Calu3 (cell line): ENCODE measurements at places on chromosomes 7 and 10. TPM values are rescaled to one million over a fixed set of nuclear protein-coding genes. Genes with fewer than 3 reads are reported as not detected.

DNA sequence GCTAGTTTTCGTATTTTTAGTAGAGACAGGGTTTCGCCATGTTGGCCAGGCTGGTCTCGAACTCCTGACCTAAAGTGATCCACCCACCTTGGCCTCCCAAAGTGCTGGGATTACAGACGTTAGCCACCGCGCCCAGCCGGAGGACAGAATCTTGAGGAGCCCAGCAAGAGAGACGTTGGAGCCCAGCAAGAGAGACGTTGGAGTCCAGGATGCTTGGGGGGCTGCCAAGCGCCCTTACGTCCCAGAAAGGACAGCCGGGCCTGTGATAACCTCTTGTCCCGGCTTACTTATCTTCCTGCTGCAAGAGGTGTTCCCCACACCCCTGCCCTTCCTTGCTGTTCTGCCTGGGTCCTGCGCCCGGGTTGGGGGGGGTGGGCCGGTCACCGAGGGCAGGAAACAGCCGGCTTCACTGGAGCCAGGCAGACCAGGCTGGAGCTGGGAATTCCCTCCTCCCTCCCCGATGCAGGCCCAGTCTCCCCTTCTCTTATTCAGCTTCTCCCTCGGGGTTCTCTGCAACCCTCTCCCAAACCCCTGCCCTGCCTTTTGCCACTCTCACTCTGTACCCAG lies 1.9 kb upstream of the EPHB4 start:
- no peak for DNase-seq

DNA sequence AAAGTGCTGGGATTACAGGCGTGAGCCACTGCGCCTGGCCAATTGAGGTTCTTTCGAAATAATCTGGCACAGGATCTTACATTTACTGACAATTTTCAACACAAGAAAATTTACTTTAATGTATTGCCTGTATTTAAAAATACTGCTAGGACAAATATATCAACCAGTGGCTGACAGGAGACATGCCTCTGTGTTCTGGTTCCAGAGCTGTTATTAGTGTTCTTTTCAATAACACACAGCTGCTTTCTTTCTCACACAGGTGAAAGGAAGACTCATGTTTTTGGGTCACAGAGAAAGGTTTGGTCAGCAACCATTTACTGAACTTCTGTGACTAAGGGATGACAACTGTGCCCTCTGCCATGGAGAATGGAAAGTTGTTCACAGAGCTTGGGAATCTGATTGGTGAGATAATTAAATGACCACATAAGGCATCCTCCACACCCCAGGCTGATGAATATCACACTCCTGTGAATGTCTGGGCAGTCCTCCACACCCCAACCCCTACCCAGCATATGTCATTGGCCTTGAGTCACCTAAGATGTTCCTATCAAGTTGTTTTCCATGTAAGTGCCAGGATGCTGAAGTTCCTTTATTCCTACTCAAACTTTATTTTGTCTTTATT lies 180.1 kb downstream of the RAPGEF5 start:
- no peak for DNase-seq

CPA2 gene
- total RNA-seq = not detected in 2 replicates

GRM3 gene
- not detected in 2 replicates for total RNA-seq

AKR1C2 gene
- total RNA-seq = 10.6 and 13.2 TPM in 2 replicates

GRCh38 chr10:13502380-13502779 lies 26.4 kb downstream of the BEND7 start:
- DNase-seq = no peak

DNA sequence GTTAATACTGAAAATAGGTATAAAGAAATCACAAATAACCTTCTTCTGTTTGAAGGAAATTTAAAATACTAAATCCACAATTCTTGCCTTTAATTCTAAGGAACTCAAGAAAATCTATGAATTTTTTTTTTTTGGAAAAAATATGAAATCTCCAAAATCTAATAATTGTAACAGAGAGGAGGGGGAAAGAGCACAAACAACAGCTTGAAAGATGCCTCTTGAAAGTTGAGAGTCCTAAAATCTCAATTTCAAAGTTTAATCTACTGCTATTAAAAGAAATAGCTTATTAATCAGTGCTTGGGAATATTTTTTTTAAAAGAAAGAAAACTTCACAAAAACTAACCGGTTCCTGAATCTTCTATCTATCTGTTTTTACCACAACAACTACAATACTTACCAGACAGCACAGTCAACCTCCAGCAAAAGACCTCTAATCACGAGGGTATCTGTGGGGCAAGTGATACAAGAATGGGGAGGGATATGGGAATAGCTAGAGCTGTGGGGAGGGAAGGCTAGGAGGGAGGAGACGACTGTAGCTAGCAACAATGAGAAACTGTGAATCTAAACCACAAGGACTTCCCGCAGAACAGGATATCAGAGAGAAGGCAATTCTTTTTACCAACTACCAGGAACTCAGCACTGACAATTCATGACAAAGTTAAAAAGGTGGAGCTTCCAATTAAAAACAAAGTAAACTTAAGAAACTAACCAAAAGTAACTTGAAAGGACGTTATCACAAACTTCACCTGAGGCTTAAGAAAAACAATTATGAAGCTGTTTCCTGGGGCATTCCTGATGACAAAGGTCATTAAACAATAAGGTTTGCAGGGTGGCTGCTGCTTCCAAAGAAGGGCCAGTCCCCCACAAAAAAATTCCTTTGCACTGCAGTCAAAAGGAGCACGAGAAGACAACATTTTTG lies at the start of gene USP54:
USP54 (minus strand) TSS at position 462 of the 919 bp plus-strand sequence. CDS start 15,684 bp downstream, outside the sequence.
- peak; percentile 53 for DNase-seq

KCNIP2 gene
- total RNA-seq = 3.3 and 4.8 TPM in 2 replicates

DNA sequence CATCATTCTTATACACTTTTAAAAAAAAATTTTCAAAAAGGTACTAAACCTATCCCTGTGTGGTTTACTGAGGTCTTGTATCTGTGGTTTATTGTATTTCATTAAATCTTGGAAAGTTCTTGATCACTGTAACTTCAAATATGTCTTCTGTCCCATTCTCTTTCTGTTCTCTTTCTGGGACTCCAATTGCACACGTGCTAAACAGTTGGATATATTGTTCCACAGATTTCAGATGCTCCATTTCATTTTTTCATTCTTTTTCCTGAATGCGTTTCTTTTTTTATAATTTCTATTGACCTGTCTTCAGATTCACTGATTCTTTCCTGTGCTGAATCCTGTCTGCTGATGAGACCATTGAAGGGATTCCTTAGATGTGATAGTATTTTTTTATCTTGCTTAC lies 4.6 kb upstream of the KLF6 start:
- no peak for DNase-seq

FRMPD2 gene
- total RNA-seq = 1.9 and 2.0 TPM in 2 replicates

GRCh38 chr7:156119771-156120170 lies 307.5 kb upstream of the SHH start:
- no peak for DNase-seq

DNA sequence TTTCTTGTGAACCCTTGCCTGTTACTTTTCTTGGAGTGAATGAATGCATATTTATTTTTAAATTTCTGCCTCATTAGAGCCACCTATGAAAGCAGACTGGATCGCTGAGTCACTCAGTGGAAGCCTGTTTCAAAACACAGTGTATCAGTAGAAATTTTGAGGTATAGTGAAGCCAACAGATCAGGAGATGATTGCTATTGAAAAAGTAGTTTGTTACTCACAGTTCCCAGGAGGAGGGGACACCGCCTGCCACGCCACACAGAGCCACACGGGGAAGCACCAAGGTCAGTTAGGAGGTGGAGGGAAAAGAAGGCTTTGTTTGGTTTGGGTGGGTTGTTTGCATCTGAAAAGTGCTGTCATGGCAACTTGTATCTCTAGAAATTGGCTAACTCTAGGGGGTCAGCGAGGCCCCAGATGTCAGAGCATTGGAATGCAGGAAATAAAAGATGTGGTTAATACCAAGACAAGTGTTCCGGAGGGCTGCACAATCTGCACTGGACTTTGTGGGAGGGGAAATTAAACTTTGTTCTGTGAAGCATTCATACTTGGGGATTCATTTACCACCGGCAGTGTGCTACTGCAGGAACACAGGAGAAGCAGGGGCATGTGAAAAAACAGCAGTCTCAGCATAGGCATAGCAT lies 106.4 kb upstream of the SDK1 start:
- peak; percentile 95 for DNase-seq

GRCh38 chr10:14008740-14009080 lies 322.0 kb downstream of the FRMD4A start:
- DNase-seq = no peak

DPY19L1 gene
- total RNA-seq = 88.1 and 90.4 TPM in 2 replicates

DNA sequence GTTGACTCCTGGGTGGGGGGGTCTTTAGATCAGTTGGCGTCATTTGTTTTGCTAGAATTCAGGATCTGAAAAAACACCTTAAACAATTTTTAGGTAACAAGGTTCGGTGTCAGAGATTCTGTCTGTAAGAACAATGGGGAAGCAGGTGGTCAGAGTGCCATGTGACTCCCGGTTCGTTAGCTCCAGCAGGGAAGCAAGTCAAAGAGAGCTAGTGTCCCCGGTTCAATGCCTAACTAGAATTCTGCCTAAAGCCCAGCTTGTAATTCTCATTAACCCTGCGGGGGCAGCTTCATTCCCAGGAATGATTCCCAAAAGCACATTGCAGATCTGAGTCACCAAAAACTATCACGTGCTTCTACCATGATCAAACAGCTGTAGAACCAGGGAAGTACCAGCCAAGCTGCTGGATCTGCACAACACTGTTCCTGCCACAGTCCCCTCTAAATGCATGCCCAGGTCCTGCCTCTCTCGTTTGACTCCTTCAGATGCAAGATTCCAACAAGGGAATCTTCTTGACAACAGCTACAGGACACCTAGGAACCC lies 664.3 kb upstream of the CELF2 start:
- DNase-seq = no peak

GRCh38 chr10:17808971-17809841 lies at the start of gene MRC1:
Gene MRC1, plus strand, starts transcription at chr10:17809348. Its CDS starts 118 bp downstream, at chr10:17809466.
- no peak for DNase-seq

LMOD2 gene
- total RNA-seq = not detected in 2 replicates

DNA sequence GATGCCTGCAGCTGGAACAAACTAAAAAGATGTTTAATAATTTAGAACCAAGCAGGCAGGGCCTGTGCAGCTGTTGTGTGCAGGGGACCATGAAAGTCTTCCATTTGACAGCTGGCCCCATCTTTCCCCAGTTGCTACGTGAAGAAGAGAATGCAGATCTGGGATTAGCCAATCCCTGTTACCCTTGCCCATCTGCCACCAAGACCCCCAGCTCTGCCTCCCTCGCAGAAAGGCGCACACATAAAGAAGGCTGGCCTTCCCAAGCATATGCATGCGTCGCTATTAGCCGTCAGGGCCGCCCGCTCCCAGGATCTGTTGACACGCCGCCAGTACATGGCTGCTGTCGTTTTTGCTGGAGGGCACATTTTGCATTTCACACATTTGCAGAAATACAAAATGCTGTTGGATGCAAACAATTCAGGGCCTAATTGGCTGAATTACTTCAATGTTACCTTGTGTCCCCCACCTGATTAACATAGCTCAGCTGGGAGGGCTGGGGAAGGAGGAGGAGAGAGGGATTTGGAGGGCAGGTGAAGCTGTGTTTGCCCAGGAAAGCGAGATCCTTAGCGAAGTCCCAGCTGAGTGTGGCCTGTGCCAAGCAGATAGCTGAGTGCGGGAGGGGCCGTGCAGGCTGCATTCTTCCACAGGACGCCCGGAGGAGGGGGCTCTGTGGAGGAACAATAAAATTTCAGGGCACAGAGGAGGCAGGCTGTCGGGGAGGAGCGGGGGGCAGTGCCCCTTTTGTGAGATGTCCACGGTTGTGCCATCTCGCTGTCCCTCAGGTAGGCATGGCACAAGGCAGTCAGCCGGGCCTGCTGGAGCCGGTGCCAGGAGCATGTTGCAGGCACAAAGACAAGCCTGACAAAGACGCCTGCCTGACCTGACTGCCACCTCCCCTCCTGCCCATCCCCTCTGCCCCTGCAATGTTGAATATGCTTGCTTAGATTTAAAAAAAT lies 443.0 kb upstream of the MKI67 start:
- DNase-seq = no peak

DNA sequence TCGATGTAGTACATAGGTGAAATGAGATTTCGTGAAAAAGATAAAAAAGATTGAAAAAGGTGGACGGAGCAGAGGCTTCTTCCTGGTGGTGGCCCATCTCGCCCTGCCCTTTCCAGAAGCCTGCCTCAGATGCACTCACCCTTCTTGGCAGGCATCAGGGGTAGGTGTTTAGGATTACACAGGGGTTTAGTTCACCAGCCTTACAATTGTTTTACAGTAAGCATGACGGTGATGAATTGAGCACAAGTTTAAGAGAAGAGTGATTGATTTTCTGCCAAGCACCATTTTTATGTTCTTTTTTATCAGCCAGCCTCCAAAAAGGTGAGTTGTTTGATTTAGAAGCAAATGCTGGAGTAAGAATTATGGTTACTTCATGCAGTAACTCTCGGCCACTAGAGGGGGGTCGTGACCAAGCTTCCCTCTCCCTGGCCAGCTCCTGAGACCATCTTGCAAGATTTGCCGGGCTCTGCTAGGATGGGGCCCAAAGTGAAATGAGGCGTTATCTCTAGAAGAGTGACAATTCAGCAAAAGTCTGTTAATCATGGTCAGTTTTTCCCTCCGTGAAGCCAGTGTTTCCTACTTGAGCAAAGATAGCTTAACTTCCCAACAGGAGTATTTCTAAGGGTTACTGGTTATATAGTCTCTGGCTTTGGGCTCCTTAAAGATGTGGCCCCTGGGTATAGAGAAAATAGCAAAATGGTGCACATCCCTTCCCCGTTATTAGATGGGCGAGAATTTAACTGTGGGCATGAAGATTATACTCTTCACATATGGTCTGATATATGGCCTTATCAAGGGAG lies 228.8 kb downstream of the BMPER start:
- peak; percentile 85 for DNase-seq

DNA sequence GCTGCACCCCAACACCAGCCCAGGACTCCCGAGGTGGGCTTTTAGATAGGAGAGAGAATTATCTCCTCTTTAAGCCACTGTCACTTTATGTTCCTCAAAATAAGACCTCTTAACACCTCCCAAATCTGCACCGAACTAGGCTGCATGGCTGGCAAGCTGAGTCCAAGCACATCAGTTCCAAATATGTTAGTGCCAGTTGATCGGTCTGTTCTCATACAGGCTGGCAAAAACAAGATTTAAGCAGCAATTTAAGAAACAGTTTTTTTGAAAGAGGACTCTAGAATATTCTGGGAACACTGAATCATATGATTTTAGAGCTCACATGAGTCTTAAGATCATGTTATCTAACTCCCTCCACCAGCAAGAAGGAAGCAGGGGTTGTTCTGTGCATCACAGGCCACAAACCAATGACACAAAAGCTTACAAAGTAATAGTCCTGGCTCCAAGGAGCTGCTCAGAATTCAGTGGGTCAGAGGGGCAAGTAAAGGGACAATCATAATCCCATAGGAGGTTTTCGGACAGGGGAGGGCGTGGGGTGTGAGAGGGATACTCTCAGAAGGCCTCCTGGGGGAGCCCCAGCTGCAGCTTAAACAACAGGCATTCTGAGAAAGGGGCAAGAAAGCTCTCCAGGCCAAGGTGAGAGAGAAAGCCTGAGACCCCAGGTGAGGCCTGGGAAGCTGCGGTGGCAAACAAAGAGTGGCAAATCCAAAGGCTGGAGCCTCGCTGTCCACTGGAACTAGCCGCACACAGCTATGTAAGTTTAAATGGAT lies 7.1 kb downstream of the COBL start:
- no peak for DNase-seq
